ENCODE measurements at places on chromosomes 13 and 19. TPM values are rescaled to one million over a fixed set of nuclear protein-coding genes. Genes with fewer than 3 reads are reported as not detected.
A peak's percentile ranks its signal among the peaks of the same experiment; 100 is the strongest.

The ZNF66 gene
- total RNA-seq = 1.9 TPM

The CBY2 gene
- total RNA-seq = not detected

The KLK12 gene
- total RNA-seq = not detected

The TSSK6 gene
- total RNA-seq = 0.50 TPM

The MBD3L3 gene
- total RNA-seq = not detected

The CYP2S1 gene
- 1.3 TPM for total RNA-seq

The CEACAM16 gene
- total RNA-seq = not detected

DNA sequence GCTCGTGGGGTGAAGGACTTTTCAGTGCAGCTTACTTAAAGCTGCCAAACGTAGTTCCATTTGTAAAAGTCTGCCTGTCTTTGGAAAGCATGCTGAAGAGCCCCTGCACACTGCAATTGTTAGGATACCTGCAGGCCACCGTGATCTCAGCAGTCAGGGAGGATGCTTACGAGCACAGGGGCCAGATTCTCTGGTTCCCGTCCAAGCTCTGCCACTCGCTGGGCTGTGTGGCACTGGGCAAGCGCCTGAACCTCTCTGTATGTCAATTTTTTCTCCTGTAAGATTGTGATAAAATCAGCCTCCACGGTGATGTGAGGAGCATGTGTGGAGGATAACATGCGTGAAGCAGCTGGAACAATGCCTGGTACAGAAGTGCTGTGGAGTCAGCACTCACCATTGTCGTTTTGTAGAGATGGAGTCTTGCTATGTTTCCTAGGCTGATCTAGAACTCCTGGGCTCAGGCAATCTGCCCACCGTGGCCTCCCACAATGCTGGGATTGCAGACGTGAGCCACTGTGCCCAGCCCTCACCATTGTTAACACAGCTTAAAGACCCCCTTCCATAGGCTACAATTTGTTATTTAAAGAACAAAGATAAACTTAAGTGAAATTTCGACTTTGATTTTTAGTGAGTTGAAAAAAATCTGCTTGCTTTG is 3.5 kb downstream of the ADPRHL1 start:
- DNase-seq = no peak

DNA sequence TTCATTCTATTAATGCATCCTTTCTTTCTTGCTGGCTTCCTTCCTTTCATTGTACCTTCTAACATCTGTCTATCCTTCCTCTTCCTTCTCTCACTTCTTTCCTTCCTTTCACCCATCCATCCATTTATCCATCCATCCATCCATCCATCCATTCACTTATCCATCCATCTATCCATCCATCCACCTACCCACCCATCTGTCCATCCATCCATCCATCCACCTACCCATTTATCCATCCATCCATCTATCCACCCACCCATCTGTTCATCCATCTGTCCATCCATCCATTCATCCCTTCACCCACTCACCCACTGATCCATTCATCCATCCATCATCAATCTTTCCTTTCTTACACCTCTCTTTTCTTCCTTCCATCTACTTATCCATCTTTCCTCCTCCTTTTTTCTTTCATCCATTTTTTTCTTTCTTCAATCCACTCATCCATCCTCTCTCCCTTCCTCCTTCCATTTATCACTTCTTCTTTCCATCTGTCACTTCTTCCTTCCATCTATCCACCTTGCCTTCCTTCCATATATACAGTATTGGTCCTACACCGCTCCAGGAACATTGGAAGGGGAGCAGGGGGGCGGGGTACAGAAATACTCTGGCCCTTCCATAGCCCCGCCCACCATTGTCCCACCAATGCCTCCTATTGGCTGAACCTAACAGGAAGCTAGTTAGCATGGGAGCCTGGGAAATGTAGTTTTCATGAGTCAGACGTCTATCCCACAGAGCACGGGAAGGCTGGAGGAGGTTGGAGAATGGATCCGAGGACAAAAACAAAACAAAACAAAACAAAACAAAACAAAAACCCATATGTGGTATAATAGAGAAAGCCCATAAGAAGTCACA is 45.9 kb downstream of the MBD3L1 start:
- no peak for DNase-seq

DNA sequence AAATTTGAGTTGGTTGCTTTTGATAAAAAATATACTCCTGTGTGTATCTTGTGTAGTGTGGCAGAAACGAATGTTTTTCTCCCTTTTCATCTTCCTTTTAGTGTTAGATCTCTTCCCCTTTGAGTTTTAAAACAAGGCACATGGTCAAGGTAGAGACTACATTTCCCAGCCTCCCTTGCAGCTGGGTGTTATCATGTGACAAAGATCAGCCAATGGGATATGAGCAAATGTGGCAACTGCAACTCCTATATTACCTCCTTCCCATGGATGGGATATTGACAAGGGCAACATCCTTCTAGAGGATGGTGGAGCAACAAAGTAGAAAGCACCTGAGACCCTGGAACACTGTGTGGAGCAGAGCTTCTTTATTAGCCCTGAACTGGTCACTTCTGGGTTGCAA is 42.4 kb downstream of the ADGRE3 start:
- no peak for DNase-seq

GRCh38 chr13:90834700-90835099 is 512.8 kb upstream of the MIR17HG start:
- DNase-seq = no peak

DNA sequence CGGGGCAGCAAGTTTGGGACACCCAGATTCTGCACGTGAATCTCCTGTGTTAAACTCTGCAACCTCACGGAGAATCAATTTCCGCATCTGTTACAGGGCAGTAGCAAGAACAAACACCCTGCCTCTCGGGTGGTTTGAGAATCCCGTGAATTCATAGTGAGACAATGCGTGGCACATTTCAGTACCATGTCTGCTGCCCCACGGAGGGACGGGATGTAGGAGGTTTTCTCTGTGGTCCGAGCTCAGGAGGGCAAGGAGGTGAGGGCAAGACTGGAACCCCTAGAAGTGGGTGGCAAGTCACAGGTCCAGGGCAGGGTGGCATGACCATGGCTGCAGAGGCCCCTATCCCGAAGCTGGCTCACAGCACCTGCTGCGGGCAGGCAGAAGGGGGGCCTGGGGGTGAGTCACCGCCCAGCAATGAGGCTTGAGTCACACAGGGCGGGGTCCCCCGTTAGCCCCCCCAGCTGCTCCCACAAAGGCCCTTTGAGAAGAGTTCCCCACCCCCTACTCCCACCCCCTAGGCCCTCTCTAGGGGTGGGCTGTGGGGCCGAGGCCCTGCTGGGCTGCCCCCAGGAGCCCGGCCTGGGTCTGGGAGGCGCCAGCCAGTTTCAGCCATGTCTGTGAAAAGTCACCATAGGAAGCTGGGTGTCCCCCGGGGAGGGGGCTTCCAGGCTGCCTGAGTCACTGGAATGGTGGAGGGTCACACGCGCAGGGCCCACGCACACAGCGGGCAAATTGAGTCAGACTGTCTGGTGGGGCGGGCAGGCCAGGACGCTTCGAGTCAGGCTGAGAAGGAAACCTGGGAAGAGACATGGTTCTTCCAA is 25.8 kb upstream of the NANOS3 start:
- peak; percentile 92 for DNase-seq

DNA sequence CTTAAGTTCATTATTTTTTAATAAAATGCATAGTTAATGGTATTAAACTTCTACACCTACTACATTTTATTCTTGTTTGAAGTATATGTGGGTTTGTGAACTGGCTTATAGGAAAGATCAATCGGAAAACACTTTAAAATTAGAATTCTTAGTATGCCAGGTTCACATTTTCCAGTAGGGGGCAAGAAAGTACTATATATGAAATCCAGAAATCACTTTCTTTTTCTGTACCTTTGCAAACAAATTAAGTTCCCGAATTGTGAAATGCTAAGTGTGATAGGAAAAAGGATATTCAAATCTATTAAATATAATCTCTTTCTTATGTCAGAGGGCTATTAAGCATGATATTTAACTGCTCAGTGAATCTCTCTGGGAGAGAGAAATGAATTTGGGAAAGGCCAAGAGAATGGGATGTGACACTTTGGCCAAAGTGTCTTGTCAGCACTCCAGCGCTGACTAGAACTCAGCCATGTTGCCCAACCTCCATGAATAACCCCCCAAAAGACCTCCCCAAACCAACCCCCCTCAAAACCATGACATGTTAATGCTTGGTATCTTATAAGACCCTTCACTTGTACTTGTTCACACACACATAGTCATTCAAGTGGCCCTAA is 122.6 kb upstream of the SLC10A2 start:
- no peak for DNase-seq

- DNase-seq = no peak
These were observed 523.5 kb upstream of the MIR17HG start for GRCh38 chr13:90824032-90824431.

DNA sequence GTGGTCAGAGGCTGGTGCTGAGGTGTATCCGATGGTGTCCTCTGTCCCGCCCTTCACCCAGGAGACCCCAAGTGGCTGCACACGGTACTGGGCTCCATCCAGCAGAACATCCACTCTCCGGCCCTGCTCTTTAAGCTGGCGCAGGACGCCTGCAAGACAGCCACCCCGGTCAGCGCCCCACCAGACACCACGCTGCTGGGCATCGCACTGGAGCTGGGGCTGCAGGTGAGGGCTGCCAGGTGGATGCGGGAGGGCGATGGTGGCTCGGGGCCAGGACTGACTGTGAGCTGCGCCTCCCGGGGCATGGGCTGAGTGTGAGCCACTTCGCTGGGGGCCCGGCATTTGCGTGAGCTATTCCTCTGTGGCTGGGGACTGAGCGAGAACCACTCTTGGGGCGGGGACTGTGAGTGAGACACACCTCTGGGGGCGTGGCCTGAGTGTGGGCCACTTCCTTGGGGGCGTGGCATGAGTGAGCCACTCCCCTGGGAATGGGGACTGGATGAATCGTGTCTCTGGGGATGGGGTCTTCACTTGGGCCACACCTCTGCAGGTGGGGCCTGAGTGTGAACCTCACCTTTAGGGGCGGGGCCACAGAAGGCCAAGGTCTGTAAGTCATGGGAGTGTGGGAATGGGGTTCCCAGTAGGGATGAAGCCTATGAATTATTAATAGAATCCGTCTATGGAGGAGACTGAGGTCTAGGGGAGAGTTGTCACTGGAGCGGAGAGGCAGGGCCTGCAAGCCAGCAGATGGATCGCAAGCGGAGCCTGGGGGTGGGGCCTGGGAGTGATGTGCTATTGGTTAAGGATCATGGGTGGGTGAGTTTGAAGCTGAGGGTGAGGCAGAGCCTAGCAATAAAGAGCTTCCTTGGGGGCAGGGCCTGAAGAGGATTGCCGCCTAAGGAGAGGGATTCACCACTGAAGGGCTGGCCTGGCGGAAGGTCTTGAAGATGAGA is 30.5 kb downstream of the ZSWIM4 start:
- DNase-seq = no peak

DNA sequence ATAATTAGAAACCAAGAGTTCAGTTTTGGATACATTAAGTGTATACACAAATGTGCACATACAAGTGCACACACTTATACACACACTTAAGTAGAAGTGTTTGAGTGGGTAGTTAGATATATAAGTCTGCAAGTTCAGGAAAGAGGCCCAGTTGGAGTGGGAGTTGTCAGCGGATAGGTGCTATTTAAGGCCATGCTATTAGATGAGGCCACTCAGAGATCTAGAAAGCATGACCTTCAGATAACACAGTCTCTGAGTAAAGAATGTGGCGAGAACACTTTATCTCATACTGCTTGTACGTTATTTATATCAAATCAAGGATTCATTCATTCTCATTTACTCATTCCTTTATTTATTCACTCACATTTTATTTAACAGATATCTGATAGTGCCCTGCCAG is 206.2 kb downstream of the POSTN start:
- DNase-seq = no peak

GRCh38 chr19:3537438-3538240 is 1.3 kb upstream of the TEKTIP1 start:
- DNase-seq = no peak

- no peak for DNase-seq
These were observed 276.4 kb downstream of the LHFPL6 start for GRCh38 chr13:39326469-39327171.

DNA sequence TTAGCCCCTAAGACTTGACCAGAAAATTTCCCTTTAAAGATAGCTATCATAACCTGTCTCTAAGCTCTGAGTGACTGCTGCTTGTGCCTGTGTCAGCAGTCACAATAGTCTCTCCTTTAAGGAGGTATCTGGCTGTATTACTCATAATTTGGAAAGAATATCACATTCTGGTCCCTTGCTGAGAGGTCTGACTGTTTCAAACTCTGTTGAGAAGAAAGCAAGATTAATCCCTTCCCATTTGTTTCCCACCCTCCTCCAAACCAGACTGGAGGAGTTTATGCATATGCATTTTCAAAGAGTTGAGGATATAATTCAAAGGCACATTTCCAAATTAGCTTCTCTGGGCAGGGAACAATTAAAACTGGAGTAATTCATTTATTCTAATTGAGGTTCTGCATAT is 2.3 kb downstream of the HTR2A start:
- no peak for DNase-seq

GRCh38 chr13:101512650-101513049 is 60.2 kb downstream of the ITGBL1 start:
- no peak for DNase-seq

- DNase-seq = no peak
These were observed 5.5 kb downstream of the RPL28 start for GRCh38 chr19:55391191-55391670.

DNA sequence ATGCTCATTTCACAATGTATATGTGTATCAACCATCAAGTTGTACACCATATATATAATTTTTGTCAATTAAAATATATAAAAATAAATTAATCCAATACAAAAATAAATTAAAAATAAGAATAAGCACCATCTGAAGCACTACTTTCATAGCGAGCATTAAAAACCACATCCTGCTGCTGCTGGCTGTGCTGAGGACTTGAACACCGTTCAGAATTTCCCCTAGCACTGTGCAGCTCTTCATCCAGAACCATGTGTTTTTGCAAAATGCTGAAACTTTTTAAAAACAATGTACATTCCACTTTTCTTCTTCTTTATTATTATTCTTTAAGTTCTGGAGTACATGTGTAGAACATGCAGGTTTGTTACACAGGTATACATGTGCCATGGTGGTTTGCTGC is 40.0 kb upstream of the FOXO1 start:
- DNase-seq = no peak

DNA sequence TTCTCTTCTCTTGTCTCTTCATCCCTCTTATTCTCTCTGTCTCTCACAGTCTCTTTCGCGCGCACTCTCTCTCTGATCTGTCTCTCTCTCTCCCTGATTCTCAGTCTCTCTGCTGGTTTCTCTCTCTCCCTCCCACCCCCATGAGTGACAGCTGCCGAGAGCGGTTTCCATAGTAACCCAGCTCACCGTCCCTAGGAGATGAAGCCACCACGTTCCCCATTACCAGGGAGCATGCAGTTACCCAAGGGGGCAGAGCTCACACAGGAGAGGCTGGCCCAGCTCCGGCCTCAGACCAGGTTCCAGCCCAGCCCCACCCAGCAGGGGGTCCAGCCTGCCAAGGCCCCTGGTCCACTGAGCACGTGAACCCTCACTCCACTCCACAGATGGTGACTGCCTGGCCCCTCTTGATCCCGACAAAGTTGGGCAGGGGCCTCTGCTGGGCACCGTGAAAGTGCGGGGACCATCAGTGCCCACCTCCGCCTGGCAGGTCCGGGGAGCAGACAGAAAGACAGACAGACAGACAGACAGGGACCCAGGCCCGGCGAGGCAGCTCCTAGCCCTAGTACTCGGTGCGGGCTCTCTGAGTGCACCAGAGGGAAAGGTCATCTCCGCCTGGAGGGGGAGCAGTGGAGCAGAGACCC is 50.6 kb downstream of the CELF5 start:
- no peak for DNase-seq
